ENCODE measurements at places on chromosomes 4 and X.

DNA sequence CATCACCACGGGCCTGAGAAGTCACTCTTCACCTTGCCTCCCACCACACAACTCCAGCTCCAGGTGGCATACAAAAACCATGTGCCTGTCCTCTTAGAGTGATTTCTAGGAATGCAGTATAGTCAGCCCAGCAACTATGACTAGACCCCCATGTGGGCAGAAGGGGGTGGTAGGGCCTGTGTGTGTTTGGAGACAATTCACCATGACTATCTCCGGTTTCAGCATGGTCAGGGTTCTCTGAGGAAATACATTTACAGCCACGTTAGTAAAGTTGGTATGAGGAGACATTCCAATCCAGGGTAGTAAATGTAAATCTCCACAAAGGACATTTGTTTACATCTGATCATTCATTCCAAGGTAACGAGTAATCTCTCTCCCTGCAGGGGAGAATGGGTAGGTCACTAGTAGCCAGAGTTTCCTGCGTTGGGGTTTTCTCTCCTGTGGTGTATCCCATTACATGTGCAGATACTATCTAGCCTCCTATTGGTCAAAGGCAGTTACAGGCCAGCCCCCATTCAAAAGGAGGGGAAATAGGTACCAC is 4.2 kb upstream of the MTMR1 start:
- no peak for DNase-seq

DNA sequence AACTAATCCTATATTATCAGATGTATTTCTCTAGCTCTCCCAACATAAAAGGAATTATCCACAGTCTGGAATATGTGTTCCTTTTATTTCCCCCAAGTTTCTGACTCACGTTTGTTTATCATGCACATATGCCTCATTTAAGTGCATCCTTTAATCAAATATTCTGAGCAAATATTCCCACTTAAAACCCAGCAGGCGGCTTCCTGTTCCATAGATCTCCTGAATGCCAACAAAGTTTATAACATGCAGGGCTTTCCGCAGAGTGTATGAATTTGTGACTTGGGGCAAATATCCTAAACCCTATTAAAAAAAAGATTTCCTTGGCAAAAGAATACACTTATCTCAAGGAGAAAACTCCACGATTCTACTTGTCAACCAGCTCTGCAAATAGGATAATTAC is 16.9 kb downstream of the GLRA2 start:
- no peak for DNase-seq

DNA sequence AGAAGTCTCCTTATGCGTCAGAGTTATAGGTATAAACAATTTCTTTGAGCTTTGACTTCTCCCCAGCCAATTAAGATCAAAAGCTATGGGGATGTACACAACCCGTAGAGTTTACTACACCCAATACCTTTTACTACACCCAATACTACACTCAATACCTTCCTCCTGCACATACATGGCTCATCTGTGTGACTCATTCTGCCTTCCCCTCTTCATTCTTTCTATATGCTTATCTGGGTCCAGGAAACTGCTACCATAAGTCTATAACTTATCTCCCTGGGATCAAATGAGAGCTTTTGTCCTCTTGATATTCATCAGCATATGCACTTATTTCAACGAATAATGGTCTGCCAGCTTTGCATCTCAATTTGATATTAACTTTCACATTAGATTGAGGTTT is 28.2 kb downstream of the ANKRD50 start:
- no peak for DNase-seq

GRCh38 chr4:7052923-7053715 is 9.9 kb downstream of the TADA2B start:
- DNase-seq, result peak; percentile 69

GRCh38 chr4:27638163-27638915 is 777.7 kb downstream of the STIM2 start:
- DNase-seq, result no peak

GRCh38 chr4:37568489-37568888 is 117.7 kb downstream of the RELL1 start:
- no peak for DNase-seq

- DNase-seq, result no peak
Measured at GRCh38 chr4:20391912-20392311, 140.2 kb downstream of the SLIT2 start.

- no peak for DNase-seq
Measured at GRCh38 chrX:68708503-68709290, 61.2 kb downstream of the STARD8 start.

GRCh38 chr4:30828264-30828926 is 108.2 kb downstream of the PCDH7 start:
- no peak for DNase-seq

GRCh38 chr4:84648863-84649647 is 66.1 kb downstream of the CDS1 start:
- no peak for DNase-seq

- peak; percentile 72 for DNase-seq
Measured at GRCh38 chr4:40953283-40954087, 203.7 kb downstream of the NSUN7 start.

DNA sequence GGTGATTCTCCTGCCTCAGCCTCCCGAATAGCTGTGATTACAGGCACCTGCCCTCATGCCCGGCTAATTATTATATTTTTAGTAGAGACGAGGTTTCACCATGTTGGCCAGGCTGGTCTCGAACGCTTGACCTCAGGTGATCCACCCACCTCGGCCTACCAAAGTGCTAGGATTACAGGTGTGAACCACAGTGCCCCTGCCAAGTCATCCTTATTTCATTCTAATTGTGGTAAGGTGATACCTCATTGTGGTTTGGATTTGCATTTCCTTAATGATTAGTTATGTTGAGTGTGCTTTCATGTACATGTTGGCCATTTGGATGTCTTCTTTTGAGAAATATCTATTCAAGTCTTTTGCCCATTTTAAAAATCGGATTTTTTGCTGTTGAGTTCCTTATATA is 93.0 kb downstream of the USP9X start:
- no peak for DNase-seq

DNA sequence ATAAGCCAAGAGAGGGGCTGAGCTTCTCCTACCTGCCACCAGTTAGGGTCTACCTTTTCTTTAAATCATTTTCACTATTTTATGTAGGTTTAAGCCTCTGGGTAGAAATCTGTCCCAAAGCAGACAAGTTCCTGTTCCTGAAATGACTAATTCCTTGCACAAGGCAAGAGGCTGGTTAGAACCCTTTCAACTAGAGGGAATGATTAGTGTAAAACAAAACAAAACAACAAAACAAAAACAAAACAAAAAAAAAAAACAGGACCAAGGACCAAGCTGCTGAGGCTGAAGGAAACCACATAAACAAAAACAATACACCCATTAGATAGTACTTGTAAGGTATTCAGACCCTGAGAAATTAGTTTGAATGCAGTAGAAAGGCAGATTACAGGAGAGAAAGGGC is 62.7 kb downstream of the MAML3 start:
- DNase-seq, result no peak

- DNase-seq, result no peak
Measured at GRCh38 chr4:75340561-75340960, 173.6 kb downstream of the RCHY1 start.

DNA sequence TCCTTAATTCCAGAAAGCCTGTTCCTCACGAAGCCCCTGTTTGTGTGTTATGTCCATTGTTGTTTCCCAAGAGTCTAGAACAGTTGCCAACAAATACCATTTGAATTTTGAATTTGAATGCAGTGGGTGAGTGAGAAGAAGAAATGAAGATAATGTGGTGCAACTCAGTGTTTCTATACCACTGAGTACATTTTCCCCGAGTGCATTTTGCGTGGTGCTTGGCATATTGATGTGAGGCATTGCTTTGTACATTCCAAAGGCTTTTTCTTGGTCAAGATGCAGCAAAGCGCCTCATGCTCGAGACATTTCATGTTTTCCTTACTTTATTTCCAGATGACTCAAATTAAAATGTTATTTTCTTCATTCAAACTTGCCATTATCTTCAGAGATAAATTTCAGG is 253.1 kb upstream of the RPS6KA3 start:
- no peak for DNase-seq

- DNase-seq, result no peak
Measured at GRCh38 chr4:156992943-156993342, 21.3 kb upstream of the PDGFC start.

- peak; percentile 37 for DNase-seq
Measured at GRCh38 chr4:157674699-157675098, 454.2 kb downstream of the GRIA2 start.

- no peak for DNase-seq
Measured at GRCh38 chr4:5256421-5256820, 205.1 kb downstream of the STK32B start.

DNA sequence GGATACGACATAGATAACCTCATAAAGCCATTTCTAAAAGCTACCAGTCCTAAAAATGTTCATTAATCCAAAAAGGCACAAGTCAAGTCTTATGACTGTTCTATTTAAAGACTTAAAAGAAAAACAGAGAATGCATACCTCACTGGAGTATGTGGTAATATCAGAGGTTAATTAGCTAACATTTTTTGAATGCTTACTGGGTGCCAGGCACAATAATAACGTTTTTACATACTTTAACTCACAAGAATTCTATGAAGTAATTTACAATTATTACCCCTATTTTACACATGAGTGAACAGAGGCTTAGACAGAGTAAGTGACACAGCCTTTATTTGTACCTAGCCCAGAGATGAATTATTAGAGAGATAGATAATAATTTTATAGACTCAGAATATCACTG is 207.5 kb downstream of the PDGFC start:
- DNase-seq, result no peak

- no peak for DNase-seq
Measured at GRCh38 chr4:102477657-102478056, 23.5 kb upstream of the NFKB1 start.

GRCh38 chr4:95045429-95045828 is 287.7 kb downstream of the BMPR1B start:
- no peak for DNase-seq

DNA sequence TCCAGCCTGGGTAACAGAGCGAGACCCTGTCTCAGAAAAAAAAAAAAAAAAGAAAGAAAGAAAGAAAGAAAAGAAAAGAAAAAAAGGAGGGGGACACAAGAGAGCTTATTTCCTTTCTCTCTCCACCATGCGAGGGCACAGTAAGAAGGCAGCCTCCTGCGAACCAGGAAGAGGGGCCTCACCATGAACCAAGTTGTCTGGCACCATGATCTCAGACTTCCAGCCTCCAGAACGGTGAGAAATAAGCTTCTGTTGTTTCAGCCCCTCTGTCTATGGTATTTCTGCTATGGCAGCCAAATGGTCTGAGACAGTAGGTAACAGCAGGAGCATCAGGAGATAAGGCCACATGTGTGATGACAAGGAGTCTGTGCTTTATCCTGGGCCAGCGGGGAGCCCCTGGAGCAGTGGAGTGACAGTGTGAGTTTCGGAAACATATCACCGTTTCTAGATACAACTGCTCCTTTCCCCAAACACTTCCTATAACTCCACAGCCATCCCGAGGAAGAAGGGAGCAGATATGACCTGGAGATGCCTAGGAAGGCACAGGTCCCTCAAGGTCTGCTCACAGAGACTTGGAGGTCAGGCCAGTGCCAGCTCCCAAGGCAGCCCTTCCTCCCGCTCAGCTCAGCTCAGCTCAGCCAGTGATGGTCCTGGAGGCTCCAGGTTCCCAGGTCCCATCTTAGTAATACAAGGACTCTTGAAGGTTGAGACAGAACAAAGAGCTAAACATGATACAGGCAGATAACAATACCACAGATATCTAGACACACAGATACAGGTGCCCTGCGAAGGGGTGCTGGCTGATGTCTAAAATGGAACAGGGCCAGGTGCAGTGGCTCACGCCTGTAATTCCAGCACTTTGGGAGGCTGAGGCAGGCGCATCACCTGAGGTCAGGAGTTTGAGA is 17.7 kb downstream of the JAKMIP1 start:
- no peak for DNase-seq

DNA sequence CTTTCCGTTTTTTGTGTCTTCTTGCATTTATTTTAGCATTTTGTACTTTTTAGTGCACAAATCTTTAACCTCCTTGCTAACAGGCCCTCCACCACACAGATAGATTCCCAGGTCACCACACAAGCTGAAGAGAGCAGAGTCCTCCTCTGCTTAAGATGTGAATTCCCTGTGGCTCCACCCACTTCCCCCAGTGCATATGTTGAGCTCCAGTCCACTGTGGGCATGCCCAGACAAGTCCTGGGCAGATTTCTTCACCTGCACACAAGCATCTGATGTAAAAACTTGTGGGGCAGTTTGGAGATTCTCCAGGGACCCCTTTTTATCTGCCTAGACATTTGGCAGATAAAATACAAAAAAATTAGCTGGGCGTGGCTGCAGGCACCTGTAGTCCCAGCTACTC is 19.8 kb upstream of the PASD1 start:
- DNase-seq, result no peak

DNA sequence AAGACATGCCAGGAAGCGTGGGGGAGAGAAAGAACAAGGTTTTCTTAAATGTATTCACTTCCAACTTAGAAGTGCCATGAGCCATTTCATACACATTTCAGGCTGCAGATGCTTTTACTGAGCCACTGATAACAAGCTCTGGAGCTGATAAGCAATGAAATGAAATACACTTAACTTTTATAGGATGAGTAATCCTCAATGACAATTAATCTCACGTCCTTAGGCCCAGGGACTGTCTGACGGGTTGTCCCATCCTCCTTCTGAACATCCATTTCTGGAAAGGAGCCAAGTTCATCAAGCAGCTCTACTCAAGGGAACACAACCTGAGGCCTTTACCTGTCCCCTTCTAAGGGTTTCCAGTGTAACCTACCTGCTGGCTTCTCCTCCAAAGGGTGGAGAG is 121.2 kb downstream of the PARM1 start:
- no peak for DNase-seq

- DNase-seq, result peak; percentile 20
Measured at GRCh38 chrX:38891641-38892413, 90.6 kb downstream of the MID1IP1 start.

DNA sequence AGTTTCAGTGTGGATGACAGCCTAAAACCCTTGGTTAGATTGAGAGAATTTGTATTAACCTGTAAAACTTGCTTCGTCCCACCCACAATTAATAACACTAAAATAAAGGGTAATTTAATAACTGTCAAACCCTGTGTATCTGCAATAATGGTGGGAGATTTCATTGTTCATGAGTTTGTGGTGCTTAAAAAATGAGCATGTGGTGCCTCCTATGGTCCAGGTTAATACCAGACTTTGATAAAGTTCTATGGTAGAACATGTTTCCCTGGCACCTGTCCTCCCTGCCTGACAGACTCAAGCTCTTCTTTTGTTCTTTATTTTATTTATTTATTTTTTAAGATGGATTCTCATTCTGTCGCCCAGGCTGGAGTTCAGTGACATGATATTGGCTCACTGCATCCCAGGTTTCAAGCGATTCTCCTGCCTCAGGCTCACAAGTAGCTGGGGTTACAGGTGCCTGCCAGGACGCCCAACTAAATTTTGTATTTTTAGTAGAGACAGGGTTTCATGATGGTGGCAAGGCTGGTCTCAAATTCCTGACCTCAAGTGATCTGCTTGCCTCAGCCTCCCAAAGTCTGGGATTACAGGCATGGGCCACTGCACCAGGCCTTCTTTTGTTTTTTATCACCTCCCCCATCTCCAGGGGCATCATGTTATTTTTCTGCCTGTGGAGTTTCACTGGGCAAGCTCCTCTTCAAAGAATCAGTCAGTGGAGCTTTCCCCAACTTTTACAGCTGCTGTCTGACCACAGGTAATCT is 289.2 kb downstream of the NR3C2 start:
- no peak for DNase-seq
